ENCODE measurements at places on chromosomes 6 and 20.

DNA sequence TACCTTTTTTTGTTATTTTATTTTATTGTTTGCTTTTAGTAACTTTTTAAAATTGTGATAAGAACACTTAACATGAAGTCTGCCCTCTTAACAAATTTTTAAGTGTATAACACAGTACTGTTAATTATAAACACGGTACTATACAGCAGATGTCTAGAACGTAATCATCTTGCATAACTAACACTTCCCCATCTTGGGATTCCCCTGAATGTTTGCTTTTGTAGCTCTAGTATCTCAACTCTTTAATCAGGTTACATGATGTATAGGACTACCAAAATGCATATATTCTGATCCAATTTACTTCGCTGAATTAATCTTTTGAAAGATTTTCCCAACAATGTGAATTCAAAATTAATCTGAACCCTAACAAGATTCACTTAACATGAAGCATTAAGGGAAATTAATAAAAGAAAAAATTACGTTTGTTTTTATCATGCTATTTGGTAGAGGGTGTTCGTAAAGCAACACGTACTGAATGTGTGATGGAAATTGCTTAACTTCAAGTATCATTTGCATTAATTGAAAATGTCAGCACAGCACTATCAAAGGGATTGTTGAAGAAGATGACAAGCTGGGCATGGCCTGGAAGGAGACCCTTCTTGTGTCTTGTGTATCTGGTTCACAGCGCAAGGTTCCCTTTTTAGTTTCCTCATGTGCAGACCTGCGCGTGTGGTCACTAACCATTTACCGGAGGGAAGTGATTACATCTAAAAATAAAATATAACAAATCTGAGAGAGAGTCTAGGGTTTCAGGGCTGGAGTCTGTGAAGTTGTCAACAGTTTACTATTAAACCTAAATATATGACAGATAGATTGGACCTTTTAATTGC lies 15.2 kb downstream of the COL19A1 start:
- no peak overlapping the region for H3K4me3 ChIP-seq
- peaks cover 18% of the 10 kb centered on the region for H3K27me3 ChIP-seq
- no peak for DNase-seq
- no peak overlapping the region for H3K27ac ChIP-seq

- H3K4me1 ChIP-seq, result no peaks in the 10 kb centered on the region
- H3K36me3 ChIP-seq, result no peaks in the 10 kb centered on the region
- no peak overlapping the region for H3K4me3 ChIP-seq
- H3K27ac ChIP-seq, result no peak overlapping the region
Observed at GRCh38 chr6:101918471-101918870, 525.0 kb downstream of the GRIK2 start.

DNA sequence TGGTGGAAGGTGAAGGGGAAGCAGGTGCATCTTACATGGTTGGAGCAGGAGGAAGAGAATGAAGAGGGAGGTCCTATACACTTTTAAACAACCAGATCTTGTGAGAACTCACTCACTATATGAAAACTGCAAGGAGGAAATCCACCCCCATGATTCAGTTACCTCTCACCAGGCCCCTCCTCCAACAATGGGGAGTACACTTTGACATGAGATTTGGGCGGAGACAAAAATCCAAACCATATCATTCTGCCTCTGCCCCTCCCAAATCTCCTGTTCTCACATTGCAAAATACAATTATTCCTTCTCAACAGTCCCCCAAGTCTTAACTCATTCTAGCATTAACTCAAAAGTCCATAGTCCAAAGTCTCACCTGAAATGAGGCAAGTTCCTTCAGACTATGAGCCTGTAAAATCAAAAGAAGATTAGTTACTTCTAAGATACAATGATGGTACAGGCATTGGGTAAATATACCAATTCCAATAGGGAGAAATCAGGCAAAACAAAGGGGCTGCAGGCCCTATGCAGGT lies 60.5 kb downstream of the EDN1 start:
- H3K27me3 ChIP-seq, result peaks cover 11% of the 10 kb centered on the region
- no peak for DNase-seq
- H3K4me1 ChIP-seq, result no peaks in the 10 kb centered on the region
- no peaks in the 10 kb centered on the region for H3K36me3 ChIP-seq
- no peak overlapping the region for H3K4me3 ChIP-seq
- H3K27ac ChIP-seq, result no peak overlapping the region

- H3K27me3 ChIP-seq, result peaks cover 2% of the 10 kb centered on the region
- H3K4me3 ChIP-seq, result no peak overlapping the region
- H3K27ac ChIP-seq, result no peak overlapping the region
- DNase-seq, result no peak
Observed at GRCh38 chr20:24942679-24943078, 6.4 kb upstream of the CST7 start.

- no peaks in the 10 kb centered on the region for H3K36me3 ChIP-seq
- peaks cover 15% of the 10 kb centered on the region for H3K27me3 ChIP-seq
- H3K27ac ChIP-seq, result no peak overlapping the region
- no peak overlapping the region for H3K4me3 ChIP-seq
- no peak for DNase-seq
Observed at GRCh38 chr6:169380493-169380892, 126.8 kb upstream of the THBS2 start.

- peaks cover 63% of the 10 kb centered on the region for H3K36me3 ChIP-seq
- no peaks in the 10 kb centered on the region for H3K27me3 ChIP-seq
- H3K27ac ChIP-seq, result no peak overlapping the region
- no peak overlapping the region for H3K4me3 ChIP-seq
Observed at GRCh38 chr20:24981790-24982189, 10.8 kb downstream of the APMAP start.

DNA sequence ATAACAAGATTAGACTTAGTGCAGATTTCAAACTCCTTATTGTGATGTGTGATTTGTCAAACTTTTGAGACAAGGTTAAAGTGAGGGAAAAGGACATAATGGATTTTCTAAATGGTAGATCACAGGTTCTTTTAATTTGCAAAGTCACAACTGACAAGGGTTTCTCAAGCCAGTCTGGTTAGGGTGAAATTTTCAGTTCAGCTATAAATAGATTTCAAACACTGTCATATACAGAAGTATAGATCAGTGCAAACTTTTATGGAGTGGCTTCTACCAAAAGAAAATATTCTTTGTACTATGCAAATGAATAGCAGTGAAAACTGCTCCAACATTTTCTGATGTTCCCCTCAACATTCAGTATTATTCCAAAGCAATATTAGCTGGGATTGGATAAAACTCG lies 337.1 kb upstream of the MAN1A1 start:
- no peaks in the 10 kb centered on the region for H3K27me3 ChIP-seq
- no peak overlapping the region for H3K27ac ChIP-seq
- DNase-seq, result no peak
- H3K36me3 ChIP-seq, result no peaks in the 10 kb centered on the region
- H3K4me1 ChIP-seq, result no peaks in the 10 kb centered on the region
- no peak overlapping the region for H3K4me3 ChIP-seq

- H3K36me3 ChIP-seq, result no peaks in the 10 kb centered on the region
- no peaks in the 10 kb centered on the region for H3K27me3 ChIP-seq
- no peak overlapping the region for H3K4me3 ChIP-seq
Observed at GRCh38 chr6:56490993-56491392, 151.7 kb downstream of the DST start.

All from activated CD4-positive, alpha-beta T cell treated with anti-CD3 and anti-CD28 coated beads for 36 hours (primary cell).